ENCODE measurements at places on chromosomes 6 and 20.
A peak's percentile ranks its signal among the peaks of the same experiment; 100 is the strongest.

DNA sequence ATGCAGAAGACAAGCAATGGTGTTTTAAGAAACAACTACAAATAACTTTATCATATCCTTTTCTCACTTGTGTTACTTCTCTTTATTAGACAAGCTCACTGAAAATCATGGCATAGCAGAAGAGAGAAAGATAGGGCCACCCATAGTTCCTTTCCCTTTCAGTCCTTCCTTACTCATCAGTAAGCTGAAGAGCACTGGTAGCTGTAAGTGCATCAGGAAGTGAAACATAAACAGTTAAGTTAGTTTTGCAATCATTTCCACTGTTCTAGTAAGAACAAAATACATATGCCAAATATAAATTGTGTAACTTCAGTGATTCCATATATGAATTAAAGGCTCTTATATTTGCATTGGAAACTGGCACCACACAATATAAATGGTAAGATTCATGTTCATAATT, 220.1 kb downstream of the HACE1 start:
- no peak for DNase-seq

DNA sequence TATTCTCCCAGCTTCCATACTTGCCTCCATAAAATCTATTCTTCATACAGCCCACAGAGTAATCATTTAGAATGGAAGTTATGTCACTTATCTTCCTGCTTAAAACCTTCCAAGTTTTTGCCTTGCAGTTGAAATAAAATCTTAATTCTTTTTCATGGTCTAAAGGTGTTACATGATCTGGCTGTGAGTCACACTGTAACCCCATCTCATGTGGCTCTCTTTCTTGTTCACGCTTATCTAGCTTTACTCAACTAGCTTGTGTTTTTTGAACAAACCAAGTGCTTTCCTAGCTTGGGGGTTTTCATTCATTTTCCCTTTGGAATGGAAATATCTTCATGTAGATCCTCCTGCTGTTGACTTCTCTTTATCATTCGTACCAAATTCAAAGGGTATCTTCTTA, 23.6 kb upstream of the THEMIS start:
- no peak for DNase-seq

GRCh38 chr6:81086991-81087390, 665.5 kb downstream of the TENT5A start:
- DNase-seq, result no peak

GRCh38 chr6:139475646-139476045, 101.2 kb upstream of the CITED2 start:
- no peak for DNase-seq

GRCh38 chr6:13304580-13305260, 23.6 kb downstream of the TBC1D7 start:
- no peak for DNase-seq

DNA sequence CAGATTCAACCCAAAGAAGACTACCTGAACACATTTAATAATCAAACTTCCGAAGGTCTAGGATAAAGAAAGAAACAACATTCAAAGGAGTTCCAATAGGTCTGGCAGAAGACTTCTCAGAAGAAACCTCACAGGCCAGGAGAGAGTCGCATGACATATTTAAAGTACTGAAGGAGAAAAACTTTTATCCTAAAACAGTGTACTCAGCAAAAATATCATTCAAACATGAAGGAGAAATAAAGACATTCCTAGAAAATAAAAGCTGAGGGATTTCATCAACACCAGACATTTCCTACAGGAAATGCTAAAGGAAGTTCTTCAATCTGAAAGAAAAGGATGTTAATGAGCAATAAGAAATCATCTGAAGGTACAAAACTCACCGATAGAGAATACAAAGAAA, 108.6 kb downstream of the BTBD9 start:
- DNase-seq, result no peak

- no peak for DNase-seq
Measured at GRCh38 chr6:13038741-13039190, 289.6 kb downstream of the TBC1D7 start.

- DNase-seq, result no peak
Measured at GRCh38 chr6:52596371-52597028, 19.6 kb upstream of the TRAM2 start.

DNA sequence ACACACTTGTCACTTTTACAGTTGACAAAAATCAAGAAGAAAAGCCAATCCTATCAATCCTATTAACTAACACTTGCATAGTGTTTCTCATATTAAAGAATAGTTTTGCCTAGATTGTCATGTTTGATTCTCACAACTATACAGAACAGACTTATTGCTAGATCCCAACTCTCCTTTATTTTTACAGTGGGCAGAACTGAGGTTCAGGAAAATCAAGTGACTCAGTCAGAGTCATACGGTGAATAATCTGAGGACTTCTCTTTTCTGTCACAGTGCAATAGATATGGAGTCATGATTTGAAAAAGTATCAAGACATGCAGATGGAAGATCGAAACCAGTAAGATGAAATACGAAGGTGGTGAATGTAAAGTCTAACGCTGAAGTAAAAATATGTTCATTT, 195.1 kb upstream of the CITED2 start:
- no peak for DNase-seq

DNA sequence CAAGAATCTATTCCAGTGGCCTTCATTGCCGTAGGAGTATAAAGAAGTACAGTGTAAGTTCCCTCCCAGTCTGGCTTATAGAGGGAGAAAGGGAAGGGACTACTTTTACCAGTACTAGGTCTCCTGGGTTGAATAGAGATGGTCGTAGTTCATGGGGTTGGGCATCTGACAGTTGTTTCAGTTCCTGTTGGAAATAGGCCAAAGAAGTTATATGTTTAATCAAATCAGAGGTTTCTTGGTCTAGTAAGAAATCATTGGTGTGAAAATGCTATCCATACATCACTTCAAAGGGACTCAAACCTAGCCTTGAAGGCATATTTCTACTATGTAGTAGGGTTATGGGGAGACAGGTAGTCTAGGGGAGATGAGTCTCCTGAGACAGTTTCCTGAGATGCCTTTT, 45.6 kb upstream of the MAN1A1 start:
- no peak for DNase-seq

GRCh38 chr6:39593646-39594045, 131.6 kb downstream of the KIF6 start:
- DNase-seq, result no peak

DNA sequence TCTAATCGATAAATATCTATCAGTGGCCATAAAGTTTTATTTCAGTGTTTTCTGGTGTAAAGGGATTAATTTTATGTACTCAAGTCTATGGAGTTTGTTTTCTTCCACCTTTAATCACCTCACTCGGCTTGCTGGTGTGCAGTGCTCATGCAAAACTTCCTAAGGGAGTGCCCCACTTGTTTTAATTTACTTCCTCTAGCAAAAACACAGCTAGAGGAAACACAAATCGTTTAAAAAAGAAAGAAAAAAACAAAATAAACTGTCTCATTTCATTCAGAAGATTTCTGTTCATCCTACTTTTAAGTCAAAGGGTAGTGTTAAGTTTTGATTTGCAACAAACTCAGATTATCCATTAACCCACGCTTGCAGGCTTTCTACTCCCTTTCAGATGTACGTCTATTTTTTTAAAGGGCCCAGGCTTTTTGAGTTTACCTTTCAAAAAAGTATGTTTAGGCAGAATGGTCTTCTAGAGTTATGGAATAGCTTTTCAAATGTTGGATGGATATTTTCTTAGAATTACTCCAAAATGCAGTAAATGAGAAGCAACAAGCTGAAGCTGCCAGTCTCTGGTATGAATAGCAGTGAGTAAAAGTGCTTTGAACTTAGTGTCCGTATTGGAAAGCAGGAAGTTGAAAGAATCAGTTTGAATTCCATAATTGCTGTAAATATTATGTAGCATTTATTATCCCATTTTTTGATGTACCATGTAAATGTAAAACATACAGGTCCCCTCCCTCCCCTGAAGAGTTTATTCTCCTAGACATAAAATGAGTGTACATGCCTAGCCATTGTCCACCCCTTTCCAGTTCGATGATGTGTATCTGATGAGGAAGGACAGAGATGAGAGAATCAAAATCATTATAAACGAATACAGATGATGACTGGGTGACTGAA, 113.3 kb downstream of the SLC16A10 start:
- no peak for DNase-seq

DNA sequence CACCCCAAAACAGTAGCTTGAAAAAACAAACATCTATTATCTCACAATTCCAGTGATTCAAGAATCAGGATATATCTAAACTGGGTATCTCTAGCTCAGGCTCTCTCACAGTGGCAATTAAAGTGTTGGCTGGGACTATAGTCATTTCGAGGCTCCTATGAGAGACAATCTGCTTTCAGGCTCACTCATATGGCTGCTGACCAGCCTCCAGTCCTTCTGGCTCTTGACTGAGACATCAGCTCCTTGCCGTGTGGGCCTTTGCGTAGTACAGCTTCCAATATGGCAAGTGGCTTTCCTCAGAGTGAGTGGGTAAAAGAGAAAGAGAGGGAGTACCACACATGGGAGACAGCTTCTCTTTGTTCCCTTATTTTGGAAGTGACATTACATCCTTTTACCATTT, 327.2 kb downstream of the CENPW start:
- no peak for DNase-seq

- DNase-seq, result no peak
Measured at GRCh38 chr6:135008941-135009290, 45.7 kb downstream of the HBS1L start.

DNA sequence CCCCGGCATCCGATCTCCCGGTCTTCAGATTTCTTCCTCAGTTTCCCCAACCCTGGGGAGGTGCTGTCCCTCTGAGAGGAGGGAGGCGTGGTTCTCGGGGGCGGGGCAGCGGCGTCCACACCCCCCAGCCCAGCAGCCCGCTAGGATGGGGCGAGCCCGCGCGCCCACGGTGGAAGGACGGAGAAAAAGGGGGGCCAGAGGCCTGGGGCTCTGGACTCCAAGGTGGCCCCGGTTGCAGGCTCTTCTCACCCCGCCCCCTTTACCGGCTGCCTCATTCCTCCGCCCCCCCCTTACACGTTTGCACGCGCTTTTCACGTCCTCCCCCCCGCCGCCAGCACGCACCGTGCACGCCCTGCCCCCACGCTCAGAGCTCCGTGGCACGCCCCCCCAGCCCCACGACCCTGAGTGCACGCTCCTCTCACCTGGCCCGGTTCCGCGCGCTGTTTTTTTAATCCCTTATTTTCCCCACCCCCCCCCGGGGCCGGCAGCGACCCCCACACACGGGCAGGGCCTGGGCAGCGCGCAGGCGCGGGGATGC, 402 bp downstream of the ZBTB12 start:
- DNase-seq, result peak; percentile 44
